ENCODE measurements at places on chromosomes 11 and 22.

- no peak for DNase-seq
Measured at GRCh38 chr11:102464037-102464436, 11.5 kb upstream of the TMEM123 start.

DNA sequence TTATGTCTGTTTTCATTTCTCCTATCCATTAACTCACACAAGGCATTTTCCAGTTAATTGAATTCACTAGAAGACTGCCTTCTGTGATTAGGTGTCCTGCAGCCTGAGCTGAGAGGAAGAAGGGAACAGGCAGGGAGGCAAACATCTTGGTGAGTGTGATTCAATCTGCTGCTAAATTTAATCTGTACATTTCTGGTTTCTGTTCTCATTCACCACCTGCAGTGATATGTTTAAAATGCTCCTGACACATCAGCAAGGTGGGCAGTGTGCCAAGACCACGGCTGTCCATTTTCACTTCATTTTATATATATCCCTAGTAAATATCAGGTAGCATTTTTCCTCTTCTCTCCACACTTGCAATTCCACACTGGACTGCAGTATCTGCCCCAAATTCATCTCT lies 416.5 kb downstream of the TMEM135 start:
- DNase-seq = no peak

DNA sequence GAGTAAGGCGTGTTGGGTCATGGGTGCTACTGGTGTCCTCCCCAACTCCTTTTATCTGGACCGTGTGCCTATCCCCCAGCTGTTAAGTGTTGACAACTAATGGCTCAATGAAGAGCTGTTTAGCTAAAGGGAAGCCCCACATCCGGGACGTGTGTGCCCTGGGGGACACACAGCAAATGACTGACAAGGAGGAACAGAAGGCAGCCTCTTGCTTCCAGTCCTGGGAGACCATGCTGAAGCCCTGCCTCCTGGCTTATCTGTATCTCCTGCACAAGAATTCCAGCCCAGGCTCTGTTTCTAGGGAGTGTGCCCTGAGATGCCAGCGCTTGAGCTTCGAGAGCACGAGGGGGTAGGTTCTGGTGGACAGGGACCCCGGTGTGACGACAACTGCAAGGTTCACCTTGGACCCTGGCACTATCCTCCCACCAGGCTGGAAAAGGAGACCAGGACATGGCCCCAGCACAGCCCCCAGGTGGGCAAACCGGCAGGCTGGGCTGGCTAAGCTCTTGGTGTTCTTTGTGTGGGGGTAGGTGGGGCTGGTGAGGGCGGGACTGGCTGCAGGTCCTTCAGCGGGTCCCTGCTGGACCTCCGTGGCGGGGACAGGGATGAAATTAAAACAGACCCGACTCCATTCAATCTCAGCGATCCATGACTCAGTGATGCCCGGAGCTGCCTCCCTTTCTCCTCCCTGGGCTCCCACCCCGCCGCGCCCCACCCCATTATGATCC lies 21.0 kb downstream of the ASCL2 start:
- DNase-seq = no peak

DNA sequence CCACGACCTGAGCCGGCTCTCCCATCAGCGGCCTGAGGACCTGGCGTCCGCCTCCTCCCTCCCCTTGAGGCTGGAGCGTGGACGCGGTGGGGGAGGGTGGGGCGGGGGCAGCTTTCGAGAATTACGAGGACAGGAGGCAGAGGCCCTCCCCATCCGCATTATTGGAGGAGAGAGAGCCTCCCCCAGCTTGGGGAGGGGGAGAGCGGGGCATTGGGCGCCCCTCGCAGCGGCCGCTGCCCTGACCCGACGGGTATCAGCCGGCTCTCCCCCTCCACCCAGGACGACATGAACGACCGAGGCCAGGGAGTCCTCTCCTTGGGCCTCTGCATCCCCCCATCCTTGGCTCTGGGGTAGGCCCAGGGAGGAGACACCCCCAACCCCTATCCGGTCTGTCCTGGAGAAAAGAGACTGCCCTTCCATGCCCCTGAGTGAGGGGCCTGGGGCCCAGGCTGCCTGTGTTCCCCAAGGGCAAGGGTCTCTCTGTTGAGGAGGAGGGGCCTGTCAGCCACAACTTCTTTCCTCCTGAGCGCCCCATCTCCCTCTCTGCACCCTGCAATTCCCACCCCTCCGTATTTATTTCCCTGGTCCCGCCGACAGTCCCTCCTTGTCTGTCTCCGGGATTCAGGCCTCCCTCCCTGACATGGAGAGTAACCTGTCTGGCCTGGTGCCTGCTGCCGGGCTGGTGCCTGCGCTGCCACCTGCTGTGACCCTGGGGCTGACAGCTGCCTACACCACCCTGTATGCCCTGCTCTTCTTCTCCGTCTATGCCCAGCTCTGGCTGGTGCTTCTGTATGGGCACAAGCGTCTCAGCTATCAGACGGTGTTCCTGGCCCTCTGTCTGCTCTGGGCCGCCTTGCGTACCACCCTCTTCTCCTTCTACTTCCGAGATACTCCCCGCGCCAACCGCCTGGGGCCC lies 495 bp downstream of the GPR137 start:
- DNase-seq = no peak

GRCh38 chr11:64371201-64371600 lies 12.2 kb downstream of the RPS6KA4 start:
- no peak for DNase-seq

DNA sequence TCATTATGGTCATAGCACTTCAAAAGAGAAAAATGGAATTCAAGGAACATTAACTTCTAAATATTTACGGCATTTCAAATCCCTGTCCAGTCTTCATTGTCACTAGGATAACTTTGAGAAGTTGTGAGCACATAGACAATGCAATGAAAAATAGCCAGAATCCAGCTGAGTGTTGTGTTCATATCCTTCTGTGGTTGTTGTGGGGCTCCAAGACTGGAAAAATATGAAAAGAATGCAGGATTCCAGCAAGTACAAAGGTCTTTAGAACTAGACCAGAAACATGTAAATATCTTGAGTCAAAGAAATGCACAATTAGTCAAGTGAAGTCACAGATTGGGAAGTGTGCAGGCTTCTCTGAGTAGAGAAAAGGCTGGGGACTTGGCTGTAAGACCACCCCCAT lies 68.7 kb downstream of the WT1 start:
- no peak for DNase-seq

DNA sequence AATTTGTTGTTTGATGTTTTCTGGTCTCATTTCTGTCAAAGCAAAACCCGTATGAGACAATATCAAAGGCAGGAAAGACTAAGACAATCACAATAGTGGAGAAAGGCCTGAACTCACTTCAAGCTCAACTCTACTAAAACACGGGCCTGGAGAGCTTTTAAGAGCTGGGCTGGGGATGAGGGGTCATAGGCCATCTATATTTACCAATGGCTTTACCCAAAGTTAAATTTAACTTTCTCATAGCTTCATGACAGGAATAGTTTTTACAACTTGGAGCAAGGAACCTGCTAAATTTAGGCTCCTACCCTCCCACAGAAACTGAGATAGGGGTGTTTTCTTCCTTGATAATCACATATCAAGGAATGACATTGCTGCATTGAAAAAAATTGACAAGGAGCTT lies 223.4 kb upstream of the CHORDC1 start:
- DNase-seq = no peak

DNA sequence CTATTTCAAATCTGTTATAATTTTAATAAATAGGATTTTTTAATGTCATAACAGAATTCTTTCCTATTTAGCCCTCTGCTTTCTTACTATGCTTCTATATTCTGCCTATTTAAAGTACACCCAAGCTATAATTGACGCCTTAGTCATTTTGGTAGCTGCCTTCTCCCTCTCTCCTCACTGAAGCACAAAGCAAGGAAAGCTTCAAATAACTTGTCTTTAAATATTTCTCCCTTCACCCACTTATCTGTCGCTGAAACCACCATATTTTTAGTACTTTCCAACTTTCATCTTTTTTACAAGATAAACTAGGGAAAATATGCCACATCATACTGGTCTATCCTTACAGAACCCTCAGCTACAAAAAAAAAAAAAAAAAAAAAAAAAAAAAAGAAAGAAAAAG lies 127.9 kb downstream of the ENTHD1 start:
- no peak for DNase-seq

DNA sequence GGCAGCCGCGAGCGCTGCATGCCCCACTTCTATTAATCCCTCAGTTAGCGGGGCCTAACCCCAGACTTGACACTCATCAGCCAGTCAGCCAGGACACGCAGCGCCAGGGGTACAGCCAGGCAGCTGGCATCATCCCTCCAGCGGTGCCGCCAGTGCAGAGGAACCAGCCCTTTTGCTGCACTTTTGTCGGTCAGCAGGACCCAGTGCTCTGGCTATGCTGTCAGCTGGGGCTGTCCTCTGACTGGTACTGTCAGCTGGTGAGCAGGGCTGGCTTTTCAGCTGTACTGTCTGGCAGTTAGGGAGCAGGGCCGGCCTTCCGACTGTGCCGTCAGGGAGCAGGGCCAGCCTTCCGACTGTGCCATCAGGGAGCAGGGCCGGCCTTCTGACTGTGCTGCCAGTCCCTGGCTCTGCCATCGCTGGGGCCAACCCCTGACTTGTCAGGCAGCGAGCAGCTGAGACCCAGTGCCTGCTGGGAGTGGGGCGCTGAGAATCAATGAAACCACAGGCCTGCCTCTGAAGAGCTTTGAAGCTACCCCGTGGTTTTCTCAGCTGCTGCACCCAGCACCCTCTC lies 115.4 kb downstream of the KIAA1671 start:
- no peak for DNase-seq

DNA sequence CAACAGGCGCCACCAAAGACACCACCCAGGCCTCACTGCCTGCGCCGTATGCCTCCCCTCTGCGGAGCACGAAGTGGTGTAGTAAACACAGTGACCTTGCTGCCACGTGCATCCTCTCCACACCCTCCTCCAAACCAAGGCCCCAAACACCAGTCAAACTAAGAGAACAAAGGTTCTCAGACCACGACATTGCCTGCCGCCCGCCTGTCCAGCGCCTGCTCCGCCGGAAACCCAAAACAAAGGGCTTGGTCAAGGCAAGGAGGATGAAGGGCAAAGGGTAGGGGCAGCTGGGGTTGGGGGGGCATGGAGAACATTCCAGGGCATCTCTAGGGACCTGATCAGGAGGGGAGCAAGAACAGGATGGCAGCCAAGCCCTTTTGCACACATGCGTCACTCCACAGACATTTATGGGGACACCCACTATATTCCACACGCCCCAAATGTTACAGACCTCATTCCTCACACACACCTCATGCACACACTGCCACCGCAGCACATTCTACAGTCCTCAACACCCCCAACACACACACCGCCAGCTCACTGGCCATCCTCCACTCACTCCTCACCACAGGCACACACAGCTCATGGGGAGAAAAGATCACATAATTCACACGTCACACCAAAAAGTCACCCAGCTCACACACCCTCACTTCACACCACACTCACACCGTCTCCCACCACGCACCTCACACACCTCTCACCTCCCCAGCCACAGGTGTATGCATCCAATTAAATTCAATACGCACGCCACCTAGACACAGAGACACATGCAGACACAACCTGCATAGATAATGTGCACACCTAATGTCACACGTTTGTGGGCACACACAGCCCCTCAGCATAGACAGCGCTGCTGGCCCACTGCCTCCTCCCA lies 34.5 kb downstream of the PDE2A start:
- DNase-seq = no peak

DNA sequence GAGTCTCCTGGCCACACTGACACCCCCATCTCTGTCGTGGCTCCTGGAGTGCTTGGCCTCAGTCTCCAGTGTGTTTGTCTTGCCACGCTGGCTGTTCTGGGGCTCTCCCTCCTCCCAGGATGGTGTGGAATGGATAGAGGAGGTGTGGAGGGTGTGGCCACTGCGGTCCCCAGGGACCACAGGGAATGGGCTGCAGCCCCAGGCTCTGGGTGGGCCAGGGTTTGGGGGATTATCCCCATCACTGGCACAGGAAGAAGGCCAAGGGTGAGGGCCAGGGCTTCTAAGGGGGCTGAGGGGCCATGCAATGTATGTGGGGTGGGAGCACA lies 8.1 kb downstream of the GNAZ start:
- DNase-seq = no peak

DNA sequence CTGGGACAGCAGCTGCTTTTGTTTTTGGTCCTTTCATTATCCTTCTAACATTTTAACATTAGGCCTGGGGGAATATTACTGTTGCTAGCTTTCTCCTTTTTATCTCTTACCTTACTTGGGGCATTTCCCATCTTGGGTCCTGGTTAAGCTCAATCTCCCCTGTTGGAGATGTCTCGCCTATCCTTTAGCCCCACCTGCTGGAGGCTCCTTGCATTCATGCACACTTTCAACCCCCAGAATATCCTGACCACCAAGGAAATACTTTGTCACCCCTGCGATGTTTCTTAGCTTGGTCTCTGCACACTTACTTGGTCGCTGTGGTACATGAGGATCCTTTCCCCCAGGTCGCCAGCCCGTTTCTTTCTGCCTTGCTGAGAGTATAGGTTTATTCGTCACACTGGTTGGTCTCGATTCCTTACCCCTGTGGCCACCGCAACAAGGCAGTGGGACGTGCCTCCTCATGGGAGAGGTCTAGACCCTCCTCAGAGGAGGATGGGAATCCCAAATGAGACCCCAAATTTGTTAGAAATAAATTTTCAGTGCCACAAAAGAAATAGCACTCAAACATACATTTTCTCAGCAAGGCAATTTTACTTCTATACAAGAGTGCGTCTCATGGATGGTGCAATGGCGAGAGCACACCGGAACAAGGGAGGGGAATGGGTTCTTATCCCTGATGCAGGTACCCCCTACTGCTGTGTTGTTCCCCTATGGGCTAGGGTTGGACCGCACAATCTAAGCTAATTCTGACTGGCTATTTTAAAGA lies 5.4 kb upstream of the TXN2 start:
- no peak for DNase-seq

DNA sequence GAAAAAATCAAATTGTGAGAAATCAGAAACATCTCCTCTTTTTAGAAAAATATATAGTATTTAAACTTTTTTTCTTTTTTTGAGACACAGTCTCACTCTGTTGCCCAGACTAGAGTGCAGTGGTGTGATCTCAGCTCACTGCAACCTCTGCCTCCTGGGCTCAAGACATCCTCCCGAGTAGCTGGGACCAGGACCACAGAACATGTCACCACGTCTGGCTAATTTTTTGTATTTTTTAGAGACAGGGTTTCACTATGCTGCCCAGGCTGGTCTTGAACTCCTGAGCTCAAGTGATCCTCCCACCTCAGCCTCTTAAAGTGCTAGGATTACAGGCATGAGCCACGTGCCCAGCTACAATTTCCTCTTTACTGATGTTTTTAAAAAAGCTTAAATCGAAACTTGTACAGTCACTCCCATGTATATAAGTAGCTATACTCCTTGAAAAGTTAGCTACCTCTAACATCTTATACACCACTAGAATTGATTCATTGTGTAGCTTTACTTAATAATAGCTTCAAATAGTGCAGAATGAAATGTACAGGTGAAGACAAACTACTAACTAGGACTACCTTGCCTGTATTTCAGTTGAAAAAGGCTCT lies 10.3 kb downstream of the EIF4G2 start:
- DNase-seq = peak; percentile 41
